Thyroid gland (tissue), 4 donors: ENCODE measurements at places on chromosomes 3 and 15. TPM values are rescaled to one million over a fixed set of nuclear protein-coding genes. Genes with fewer than 3 reads are reported as not detected.

DNA sequence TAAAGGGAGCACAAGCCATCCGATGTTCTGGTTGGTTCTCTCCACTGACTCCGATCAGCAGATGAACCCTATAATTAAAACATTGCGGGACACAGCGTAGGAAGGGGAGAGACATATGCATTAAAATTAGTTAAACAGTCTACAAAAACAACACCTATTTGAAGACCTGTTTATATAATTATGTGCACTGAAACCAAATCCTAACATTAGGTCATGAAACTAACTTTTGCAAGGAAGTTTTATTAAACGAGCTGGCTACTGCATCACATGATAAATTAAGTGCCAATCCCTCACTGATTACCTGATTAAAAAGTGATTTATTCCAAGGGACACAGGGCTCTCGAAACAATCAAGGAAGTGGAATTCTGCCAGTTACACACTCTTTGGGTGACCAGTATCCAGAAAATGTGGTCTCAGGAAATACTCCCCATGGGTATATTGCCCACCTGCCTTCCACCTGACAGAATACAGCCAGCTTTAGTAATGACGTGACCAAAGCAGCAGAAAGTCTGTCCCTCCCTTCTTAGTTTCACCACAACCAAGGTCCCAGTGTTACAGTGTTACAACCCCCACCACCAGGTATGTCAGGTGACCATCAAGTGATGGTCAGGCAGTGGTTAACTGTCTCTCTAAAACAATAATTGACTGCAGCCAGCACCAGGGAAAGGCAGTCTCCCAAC, 69.5 kb downstream of the HERC1 start:
- H3K4me1 ChIP-seq, result peaks cover 28% of the 10 kb centered on the region
- DNase-seq, result no peak
- H3K36me3 ChIP-seq, result no peaks in the 10 kb centered on the region
- H3K27me3 ChIP-seq, result no peaks in the 10 kb centered on the region
- no peak overlapping the region for H3K27ac ChIP-seq
- H3K4me3 ChIP-seq, result no peak overlapping the region

DNA sequence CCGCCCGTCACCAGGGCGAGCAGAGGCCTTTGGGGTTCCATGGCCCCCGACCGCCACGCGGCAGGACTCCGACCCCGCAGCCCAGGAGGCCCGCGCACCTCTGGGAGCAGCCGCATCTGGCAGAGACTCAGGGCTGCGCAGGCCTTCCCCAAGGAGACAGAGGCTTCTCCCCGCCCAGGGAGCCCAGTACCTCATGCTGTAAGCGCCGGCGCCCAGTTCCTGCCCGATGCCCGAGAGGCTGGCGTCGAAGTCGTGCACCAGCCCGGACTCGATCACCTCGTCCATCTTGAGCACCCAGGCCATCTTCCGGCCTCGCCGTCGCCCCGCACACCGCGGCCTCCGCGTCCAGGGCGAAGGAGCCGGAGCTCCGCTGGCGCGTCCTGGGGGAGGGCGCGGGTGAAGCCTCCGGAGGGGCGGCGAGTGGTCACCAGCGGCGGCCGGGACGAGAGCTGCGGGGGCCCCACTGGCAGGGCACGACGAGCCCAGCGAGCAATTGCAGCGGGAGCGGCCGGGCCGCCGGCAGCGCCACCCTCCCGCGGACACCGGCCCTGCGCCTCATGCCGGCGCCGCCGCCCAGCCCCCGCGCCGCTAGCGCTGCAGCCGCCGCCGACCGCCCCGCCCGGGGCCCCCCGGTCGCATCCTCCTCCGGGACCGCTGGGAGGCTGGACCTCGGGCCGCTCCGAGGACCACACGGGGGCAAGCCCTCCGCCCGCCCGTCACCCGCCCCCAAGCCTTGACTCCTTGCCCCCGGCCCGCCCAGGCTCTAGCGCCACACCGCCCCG, 468 bp downstream of the UBP1 start:
- H3K36me3 ChIP-seq, result no peaks in the 10 kb centered on the region
- H3K4me1 ChIP-seq, result peaks cover 21% of the 10 kb centered on the region
- peak overlapping the region; percentile 83 for H3K4me3 ChIP-seq
- DNase-seq, result peak; percentile 58
- H3K27me3 ChIP-seq, result no peaks in the 10 kb centered on the region
- H3K27ac ChIP-seq, result peak overlapping the region; percentile 82

DNA sequence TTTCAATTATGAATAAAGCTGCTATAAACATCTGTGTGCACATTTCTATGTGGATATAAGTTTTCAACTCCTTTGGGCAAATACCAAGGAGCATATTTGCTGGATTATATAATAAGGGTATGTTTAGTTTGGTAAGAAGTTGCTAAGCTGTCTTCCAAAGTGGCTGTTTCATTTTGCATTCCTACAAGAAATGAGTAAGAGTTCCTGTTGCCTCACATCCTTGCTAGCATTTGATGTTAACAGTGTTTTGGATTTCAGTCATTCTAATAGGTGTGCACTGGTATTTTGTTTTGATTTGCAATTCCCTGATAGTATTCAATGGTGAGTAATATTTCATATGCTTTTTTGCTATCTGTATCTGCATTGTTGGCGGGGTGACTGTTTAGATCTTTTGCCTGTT, 120.7 kb upstream of the MDFIC2 start:
- no peaks in the 10 kb centered on the region for H3K27me3 ChIP-seq
- no peaks in the 10 kb centered on the region for H3K4me1 ChIP-seq
- no peak overlapping the region for H3K27ac ChIP-seq
- DNase-seq, result no peak

GRCh38 chr3:124263168-124263567, 271.2 kb upstream of the ROPN1 start:
- H3K4me3 ChIP-seq, result no peak overlapping the region
- peaks cover 38% of the 10 kb centered on the region for H3K4me1 ChIP-seq
- no peak for DNase-seq
- H3K36me3 ChIP-seq, result no peaks in the 10 kb centered on the region

GRCh38 chr3:197406266-197406665, 107.9 kb upstream of the DLG1 start:
- H3K36me3 ChIP-seq, result no peaks in the 10 kb centered on the region
- H3K27me3 ChIP-seq, result no peaks in the 10 kb centered on the region
- H3K27ac ChIP-seq, result peak overlapping the region; percentile 52
- H3K4me1 ChIP-seq, result peaks cover 15% of the 10 kb centered on the region
- H3K4me3 ChIP-seq, result no peak overlapping the region
- peak; percentile 81 for DNase-seq

GRCh38 chr3:150221904-150222523, 186.1 kb upstream of the TSC22D2 start:
- no peak overlapping the region for H3K27ac ChIP-seq
- no peaks in the 10 kb centered on the region for H3K36me3 ChIP-seq
- H3K27me3 ChIP-seq, result no peaks in the 10 kb centered on the region
- H3K4me3 ChIP-seq, result no peak overlapping the region
- no peak for DNase-seq

GRCh38 chr3:195150181-195151118, 120.5 kb downstream of the XXYLT1 start:
- H3K36me3 ChIP-seq, result no peaks in the 10 kb centered on the region
- peaks cover 18% of the 10 kb centered on the region for H3K4me1 ChIP-seq
- H3K4me3 ChIP-seq, result no peak overlapping the region
- peak; percentile 22 for DNase-seq
- peak overlapping the region; percentile 37 for H3K27ac ChIP-seq

DNA sequence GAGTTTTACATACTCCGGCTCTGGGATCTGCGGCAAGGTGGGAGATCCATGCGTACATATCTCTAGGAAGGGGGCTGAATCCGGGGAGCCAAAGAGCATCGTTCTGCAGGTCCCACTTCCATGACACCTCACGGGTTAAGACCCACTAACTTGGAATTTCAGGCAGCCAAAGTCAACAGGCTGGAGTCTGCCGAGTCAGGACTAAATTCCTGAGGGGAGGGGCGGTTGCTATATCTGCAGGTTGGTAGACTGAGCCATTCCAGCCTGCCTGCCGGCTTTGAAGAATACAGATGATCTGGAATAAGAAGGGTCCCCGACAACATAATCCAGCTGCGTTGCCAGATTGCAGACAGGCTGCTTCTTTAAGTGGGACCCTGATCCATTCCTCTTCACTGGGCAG, 65.4 kb upstream of the PEX5L start:
- no peak overlapping the region for H3K4me3 ChIP-seq
- no peaks in the 10 kb centered on the region for H3K36me3 ChIP-seq
- no peak for DNase-seq
- no peak overlapping the region for H3K27ac ChIP-seq
- no peaks in the 10 kb centered on the region for H3K27me3 ChIP-seq
- H3K4me1 ChIP-seq, result no peaks in the 10 kb centered on the region

DNA sequence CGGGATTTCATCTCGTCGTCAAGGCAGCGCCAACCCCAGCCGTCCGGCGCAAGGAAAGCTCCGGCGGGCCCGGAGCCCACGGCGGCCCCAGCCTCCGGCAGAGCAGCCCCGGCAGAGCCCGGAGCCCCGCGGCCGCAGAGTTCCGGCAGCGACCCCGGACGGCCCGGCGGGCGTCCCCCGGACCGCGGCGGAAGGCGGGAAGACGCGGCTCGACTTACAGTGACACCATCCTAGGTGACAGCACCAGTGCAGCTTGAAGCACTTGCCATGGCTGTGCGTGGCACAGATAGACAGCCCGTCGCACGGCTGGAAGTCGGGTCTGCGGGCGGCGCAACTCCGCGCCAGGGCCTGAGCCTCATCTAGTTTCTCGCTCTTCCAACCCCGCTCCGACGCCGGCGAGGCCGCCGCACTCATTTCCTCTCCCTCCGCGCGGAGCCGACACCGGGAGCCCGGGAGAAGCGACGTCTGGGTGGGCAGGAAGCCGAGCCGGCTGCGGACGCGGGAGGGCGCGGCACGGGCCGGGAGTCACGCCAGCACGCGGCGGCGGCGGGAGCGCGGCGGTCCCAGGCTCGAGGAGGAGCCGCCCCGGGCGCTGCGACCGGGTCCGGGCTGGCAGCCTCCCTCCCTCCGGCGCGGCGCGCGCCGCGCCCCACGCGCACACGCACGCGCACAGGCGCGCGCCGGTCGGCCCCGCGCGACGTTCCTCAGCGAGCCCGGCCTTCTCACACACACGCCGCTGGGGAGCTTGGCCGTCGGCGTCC, at the start of gene C3orf70:
TSS of gene C3orf70 (minus strand) at position 651 of the 761 bp plus-strand sequence. CDS start at position 414, 237 bp downstream.
- H3K27me3 ChIP-seq, result no peaks in the 10 kb centered on the region
- H3K4me3 ChIP-seq, result peak within 1 kb of the TSS; percentile 55
- no peaks in the 10 kb centered on the region for H3K4me1 ChIP-seq
- no peaks in the 10 kb centered on the region for H3K36me3 ChIP-seq

GRCh38 chr15:100090411-100090810, 251.4 kb downstream of the ADAMTS17 start:
- H3K36me3 ChIP-seq, result no peaks in the 10 kb centered on the region
- no peak overlapping the region for H3K27ac ChIP-seq
- no peaks in the 10 kb centered on the region for H3K4me1 ChIP-seq

GRCh38 chr3:13800064-13800463, 79.8 kb downstream of the WNT7A start:
- no peaks in the 10 kb centered on the region for H3K27me3 ChIP-seq
- no peak overlapping the region for H3K27ac ChIP-seq

DNA sequence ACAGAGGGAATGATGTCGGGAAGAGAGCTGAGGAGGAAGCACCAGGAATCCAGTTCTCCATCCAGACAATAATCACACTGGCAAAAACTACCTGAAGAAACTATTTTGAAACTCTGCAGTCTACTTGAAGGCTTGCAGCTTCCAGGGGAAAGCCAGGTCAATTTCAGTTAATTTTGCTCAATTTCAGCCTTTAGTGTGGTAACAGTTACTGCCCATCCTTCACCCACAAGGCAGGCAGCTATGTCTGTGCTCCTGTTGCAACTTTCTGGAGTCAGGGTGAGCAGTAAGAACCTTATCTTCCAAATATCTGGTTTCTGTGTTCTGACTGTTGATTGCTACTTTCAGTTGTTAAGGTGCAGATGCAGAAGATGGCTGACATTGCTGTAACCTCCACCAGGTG, 221.7 kb downstream of the ADAMTS17 start:
- no peak overlapping the region for H3K27ac ChIP-seq
- H3K27me3 ChIP-seq, result no peaks in the 10 kb centered on the region
- peaks cover 12% of the 10 kb centered on the region for H3K4me1 ChIP-seq
- H3K36me3 ChIP-seq, result no peaks in the 10 kb centered on the region
- no peak for DNase-seq

DNA sequence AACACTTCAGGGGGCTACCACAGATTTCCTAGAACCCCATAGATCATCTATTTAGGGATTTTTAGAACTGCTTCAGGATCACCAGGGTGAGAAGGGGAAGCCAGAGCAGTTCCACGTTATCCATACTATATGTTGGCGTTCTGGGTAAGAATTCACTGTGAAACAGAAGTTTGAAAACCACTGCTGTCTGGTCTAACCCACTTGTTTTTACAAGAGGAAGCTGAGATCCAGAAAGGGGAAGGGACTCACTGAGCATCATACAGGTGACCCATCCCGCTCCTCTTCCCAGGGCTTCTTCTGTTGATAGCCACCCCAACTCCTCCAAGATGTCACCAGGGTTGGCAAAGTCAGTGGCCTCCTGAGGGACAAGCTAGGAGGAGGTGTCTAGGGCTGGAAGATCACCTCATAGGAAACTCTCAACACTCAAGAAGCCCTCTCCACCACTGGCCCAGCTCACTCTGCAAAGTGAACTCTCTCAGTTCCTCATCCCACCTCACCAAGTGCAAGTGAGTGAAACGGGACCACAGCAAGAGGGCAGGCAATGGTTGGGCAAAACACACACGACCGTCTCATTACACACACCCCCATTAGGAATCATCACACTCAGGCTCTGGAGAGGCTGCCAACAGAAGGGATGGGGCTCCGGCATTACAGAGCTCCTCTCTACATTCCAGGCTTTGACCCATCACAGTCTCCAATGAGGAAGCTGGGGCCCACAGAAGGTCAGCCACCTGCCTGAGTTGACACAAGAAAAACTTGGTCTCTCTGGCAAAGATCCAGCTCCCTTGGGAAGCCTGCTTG, 1.8 kb downstream of the DAPK2 start:
- H3K27ac ChIP-seq, result no peak overlapping the region
- no peak for DNase-seq
- peaks cover 27% of the 10 kb centered on the region for H3K4me1 ChIP-seq
- no peak overlapping the region for H3K4me3 ChIP-seq

DNA sequence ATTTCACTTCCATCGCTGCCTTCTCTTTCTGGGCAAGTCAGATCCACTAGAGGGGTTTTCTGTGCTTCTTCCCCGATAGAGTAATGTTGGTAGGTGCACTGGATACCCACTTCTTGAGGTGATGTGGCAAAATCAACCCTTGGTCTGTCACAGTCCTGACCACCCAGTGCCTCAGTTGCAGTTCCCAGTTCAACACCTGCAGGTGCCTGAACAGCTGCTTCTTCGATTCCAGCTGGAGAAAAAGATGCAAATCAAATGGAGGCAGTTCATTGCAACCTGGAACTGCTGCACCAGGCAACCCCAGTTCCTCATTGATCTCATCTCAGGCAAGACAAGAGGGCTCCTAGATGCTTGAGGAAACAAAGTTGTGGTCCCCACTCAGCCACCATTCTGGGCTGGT, 186.6 kb downstream of the UBE2E2 start:
- H3K4me3 ChIP-seq, result no peak overlapping the region
- peaks cover 7% of the 10 kb centered on the region for H3K4me1 ChIP-seq
- H3K36me3 ChIP-seq, result no peaks in the 10 kb centered on the region
- no peak overlapping the region for H3K27ac ChIP-seq
- no peak for DNase-seq
- H3K27me3 ChIP-seq, result no peaks in the 10 kb centered on the region

TMEM212 gene
- not detected for total RNA-seq

RYR3 gene
- total RNA-seq, result 0.33 TPM

PAK2 gene
- 41.7 TPM for total RNA-seq

TADA3 gene
- 93.3 TPM for total RNA-seq
